Fibroblast of mammary gland (primary cell): ENCODE measurements at places on chromosomes 1 and 21.
A peak's percentile ranks its signal among the peaks of the same experiment; 100 is the strongest.

DNA sequence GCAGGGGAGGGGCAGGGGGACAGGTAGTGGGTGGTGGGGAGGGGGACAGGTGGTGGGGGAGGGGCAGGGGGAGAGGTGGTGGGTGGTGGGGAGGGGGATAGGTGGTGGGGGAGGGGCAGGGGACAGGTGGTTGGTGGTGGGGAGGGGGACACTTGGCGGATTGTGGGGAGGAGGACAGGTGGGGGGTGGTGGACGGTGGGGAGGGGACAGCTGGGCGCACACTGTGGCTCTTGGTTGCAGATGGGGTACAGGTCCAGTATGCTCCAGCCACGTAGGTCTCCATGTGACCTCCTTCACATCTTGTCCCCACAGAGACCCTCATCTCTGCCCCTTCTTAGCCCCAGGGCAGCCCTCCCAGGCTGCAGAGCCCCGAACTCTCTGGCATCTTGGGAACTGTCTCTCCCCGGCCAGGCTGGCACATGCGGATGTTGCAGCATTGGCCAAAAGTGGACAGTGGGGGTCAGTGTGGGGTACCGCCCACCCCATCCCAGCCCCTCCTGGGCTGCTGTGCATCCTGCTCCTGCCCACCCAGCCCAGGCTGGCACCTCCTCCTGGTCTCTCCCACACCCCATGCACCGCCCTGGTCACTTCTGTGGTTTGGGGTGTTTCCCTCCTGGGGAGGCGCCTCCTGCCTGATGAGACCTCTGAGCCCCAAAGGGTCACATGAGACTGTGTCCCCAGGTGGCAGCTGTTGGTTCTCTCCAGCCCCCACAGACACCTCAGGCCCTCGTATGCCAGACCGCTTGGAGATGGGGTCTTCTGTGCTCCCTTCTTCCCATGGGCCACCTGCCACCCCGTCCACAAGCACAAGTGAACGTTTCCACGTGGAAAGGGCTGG lies 7.6 kb upstream of the SLC19A1 start:
- no peak for DNase-seq

GRCh38 chr1:201888282-201889089 lies at the start of gene SHISA4:
TSS of gene SHISA4 (plus strand) at chr1:201888898. CDS start at chr1:201888995, 97 bp downstream.
- DNase-seq: peak; percentile 29

DNA sequence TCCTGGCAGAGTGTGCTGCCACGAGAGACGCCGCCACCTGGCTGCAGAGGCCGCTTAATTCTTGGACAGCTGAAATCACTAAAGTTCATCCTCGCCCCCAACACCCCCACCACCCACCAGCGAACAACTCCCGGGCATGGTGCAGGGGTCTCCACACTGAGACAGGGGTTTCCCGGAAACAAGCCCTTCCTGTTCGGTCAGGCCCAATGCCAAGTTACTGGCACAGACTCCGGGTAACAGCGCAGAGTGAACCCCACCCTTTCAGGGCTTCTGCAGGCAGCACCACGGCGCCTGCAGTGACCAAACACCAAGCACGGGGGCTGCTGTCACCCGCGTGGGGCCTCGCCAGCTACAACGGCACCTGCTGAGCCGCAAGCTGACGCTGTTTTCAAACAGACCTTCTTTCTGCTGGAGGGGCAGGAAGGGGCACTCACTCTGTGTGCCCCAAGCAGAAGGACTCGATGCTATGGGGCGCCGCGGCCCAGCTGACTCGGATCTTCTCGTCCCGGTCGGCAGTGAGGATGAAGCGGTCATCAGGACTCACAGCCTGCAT lies 17.4 kb downstream of the WDR4 start:
- no peak for DNase-seq

GRCh38 chr1:22903113-22903512 lies 69.6 kb downstream of the LACTBL1 start:
- DNase-seq: peak; percentile 34

DNA sequence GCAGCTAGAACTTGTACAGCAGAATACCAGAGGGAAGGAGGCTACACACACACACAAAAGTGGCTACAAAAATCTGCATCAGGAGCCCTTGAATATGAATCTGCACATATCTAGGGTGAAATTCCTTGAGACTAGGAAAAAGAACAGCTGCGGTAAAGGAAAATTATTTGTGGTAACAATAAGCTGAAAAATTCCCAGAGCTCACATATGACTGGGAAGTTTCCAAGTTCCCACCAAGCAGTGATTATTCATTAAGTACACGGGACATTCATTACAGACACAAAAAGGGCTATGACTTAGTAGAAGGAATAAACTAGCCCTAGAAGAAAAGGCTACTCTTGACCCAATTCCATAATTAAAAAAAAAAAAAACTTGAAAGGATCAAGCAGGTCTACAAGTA lies 149.5 kb upstream of the BACE2 start:
- no peak for DNase-seq

- DNase-seq: no peak
Observed at GRCh38 chr1:209899948-209900347, 38.1 kb upstream of the SYT14 start.

DNA sequence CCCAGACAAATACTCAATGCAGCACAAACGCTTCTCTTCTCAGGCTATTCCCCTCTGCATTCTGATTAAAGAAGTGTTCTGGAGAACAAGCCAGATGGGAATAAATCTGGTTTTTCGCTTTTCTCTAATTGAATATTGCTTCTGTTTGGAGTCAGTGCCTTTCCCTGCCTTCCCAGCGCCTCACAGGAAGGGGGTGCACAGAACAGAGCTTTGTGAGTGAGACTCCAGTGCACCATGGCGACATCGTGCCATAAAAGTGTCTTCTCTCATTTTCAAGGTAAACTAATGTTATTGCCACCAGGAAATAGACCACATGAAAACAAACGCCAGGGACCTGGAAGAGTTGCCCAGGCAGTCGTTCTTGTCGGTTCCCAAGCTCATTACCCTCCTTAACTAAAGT lies 43.6 kb upstream of the SLC45A1 start:
- no peak for DNase-seq

DNA sequence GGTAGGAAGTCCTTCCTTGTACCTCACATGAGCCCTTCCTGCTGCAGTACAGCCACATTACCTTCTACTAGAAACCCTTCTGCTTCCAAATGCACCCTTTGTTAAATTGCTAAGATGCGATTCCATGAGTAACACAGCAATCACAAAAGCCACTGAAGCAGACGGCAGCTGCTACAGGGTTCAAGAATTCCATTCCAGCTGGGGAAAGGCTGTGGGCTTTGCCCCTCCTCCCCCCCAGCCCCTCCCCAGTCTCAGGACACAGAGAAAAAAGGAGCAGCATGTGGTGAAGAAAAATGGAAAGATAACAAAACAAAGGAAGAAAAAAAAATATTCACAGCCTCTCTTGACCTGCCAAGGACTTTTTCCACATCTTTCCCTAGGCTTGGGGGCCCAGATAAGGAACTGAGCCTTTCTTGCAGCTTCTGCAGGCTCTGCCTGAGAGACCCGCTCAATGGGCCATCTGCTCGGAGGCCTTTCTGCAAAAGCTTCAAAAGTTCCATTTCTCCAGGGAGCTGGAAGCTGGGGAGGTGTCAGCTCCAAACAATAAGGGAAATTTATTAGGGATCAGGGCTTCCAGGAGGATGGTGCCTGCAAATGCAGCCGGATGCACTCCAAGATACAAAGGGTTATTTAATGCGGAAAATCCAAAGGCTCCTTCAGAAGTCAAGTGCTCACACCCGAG lies 72.1 kb downstream of the SYT2 start:
- no peak for DNase-seq

DNA sequence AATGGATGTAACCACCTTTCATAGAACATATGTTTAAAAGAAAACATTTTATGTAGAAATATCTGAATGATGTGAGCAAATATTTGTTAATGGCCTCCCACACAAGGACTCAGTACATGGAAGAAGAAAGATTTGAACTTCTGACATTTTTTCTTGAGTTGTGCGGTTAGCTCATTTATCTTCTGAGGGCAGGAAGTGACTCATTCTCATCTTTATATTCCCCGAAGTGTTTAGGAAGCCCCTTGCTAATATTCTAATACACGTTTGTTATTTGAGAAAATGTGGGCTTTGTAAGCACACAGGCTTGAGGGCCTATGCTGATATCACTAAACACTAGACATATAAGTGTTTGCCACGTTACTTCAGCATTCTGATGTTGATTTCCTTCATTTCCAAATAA lies 392.5 kb upstream of the PTBP2 start:
- DNase-seq: peak; percentile 45

- DNase-seq: peak; percentile 46
Observed at GRCh38 chr1:162672622-162673260, 40.5 kb downstream of the DDR2 start.

DNA sequence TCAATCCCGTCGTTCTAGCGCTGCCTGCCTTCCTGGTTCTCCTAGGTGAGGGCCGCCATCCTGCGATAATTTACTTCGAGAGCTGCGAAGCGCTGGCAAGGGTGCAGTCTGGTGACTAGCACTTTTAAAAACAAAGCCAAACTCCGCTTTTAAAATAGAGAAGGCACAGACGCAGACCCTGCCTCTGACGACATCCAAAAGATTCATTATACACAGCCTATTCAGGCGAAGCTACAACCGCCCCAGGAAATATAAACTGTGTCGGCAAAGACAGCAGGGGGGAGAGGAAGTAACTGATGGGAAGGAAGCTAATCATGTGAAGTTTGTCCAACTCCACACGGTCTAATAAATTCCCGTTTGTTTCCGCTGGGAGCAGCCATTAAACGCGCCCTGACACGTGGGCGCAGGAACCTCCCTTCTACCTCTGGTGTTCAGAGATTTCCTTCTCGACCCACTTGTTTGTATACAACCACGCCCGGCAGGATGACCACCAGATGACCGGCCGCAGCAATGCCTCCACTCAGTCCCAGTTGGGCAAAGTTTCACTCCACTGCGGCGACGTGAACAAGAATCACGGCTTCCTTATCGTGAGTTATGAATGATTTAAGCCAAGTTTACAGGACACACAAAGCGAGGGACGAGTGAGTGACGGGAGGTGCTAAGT lies 1.3 kb downstream of the GNG12 start:
- DNase-seq: peak; percentile 83

DNA sequence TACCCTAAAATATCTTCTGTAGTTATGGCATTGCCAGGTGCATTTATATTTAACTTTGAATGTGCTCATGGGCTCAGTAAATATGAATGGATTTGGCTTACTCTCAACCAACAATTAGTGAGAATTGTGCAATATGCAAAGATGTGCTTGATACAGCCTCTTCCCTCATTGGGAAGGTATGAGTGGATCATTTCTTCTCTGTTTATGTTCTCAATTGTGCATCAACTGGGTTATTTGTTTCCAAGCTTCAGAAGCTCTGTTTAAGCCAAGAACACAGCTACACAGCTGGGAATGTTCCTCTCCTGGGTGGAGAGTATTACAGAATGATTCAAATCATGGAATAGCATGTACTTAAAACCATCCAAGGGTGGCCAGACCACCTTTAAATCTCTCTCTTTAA lies 17.6 kb upstream of the MAP1LC3C start:
- DNase-seq: peak; percentile 68

- peak; percentile 39 for DNase-seq
Observed at GRCh38 chr1:202568826-202569225, 141.4 kb downstream of the SYT2 start.

DNA sequence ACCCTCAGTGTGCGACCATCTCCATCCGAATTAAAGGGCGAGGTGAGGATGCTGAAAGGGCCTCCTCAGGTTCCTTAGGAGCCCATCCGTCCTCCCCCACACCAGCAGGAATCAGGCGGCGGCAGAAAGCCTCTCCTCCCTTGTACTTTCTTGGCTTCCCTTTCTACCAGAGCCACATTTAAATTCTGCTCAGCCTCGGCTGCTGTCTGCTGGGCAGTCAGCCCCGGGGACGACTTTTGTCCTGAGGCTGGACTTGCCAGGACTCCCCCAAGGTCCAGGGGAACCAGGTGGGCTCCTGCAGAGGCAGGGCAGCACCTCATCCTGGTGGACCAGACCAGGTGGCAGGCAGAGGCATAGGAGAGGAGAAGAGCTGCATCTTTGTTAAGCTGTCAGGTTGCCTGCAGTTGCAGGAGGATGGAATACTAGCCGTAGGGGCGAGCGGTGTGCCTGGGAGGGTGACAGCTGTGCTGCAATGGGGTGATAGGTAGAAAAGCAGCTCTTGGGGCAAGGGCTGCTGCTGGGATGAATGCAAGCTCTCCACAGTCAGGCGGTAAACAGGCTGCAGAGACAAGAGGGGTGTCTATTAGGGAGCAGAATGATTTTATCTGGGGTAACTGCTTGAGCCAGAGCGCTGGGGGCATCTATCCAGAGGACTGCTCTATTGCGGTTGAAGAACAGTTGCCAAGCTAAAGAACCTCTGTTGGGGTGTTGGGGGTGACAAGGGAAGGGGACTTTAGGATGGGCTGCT lies 46.2 kb upstream of the WASF2 start:
- no peak for DNase-seq

- DNase-seq: no peak
Observed at GRCh38 chr21:40335704-40336103, 468.5 kb downstream of the PCP4 start.

DNA sequence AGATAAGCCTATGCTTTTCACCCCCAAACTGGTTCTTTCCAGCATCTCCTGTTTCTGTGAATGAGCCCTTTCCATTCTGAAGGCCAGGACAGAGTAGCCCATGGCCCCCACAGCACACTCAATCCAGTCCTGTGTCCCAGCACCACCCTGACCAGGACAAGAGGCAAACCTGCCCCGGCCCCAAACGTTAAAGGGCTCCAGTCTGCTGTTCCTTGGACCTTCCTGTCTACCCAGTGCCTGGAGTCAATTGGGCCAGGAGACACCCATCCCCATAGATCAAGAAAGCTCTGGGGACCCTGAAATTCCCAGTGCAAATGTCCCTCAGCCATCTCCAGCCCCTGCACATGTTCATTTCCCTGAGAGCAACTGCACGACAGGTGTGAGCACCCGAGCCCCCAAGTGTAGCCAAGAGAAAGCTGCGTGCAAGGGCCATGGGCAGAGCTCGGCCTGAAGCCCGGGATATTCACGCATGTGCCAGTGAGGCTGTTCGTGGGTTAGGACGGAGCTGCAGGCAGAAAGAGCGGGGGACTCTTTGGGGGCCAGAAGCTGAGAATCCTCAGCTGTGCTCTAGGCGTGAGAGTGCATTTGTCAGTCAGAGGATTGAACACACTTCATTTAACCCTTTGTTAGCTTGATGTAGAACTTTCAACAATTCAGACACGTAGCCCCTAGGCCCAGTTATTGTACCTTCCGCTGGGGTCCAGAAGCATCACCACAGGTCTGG lies 4.2 kb upstream of the RIPK4 start:
- DNase-seq: no peak
